ENCODE measurements at places on chromosomes 12 and 14.
A peak's percentile ranks its signal among the peaks of the same experiment; 100 is the strongest.

DNA sequence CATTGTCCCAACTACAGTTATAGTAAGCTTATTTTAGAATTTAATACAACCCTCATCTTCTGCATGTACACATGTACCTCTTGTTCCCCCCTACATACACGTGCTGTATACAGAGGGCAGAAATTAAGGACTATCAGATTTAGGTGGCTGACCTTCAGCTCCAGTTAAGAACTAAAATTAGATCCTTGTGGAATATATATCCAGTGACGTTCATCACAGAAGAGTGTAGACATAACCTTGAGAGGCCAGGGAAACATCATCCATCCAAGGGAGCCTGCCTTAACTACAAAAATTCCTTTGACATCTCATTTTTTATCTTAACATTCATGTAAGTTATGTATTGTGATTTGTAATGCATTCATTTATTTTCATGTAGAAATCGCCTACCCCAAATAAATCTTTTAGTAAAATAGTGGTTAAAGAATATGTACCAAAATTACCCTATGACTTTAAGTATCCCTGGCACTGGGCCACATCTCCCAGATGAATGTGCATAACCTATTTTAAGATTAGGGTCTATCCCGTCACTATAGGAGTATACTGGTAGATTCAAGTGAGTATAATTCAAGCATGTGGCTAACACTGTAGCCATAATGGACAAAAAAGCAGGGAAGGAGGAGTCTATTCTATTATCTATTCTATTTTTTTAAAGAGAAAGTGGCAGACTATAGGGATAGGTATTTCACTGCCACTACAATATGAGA lies 27.5 kb downstream of the RIC8B start:
- DNase-seq = no peak

- peak; percentile 39 for DNase-seq
These were observed 589.0 kb downstream of the C12orf50 start for GRCh38 chr12:87439990-87440827.

- no peak for DNase-seq
These were observed 24.3 kb downstream of the GEMIN2 start for GRCh38 chr14:39138440-39138839.

DNA sequence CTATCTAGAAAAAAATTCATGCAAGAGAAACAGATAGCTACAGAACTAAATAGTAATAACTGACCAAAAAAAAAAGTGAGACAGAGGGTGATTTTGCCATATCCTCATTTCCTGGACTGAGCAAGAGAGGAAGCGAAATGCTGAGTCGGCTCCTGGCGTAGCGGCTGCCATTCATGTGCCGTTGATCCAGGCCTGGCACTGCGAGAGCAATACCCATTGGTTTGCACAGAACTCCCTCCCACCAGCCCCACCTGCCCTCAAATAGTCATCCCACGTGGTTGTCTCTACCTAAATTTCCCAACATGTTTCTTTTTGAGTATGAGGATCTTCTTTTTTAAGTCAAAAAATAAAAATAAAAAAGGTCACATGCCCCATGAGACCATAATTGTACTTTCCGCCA lies 9.4 kb upstream of the WNT5B start:
- peak; percentile 51 for DNase-seq

- DNase-seq = no peak
These were observed 724 bp downstream of the BLOC1S1 start for GRCh38 chr12:55716582-55716957.

DNA sequence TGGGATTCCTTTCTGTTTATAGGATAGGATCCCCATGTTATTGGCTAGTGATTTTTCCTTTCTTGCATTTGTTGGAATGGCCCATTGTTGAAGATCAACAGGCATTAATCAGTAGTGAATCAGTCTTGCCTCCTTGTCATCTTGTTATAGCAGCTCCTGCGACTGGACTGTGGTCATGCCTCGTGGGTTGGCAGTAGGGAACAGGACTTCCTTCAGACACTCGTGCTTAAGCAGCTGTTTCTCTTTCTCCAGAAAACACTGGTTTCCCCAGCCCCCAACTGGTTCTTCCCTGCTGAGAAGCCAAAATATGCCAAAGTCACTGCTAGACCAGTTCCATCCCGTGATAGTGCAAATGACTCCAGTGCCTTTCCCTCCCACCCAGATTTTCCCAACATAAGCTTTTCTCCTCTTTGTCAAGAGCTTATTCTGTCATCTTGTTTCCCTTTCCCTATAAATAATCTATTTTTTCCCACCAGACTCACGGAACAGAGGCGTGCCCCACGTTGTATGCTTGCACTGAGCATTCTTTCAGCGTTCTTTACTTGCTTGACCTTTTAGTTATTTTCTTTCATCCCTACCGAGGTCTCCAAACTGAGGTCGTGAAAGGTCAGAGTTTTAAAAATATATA lies 83.5 kb downstream of the SAMD4A start:
- peak; percentile 97 for DNase-seq

GRCh38 chr14:104688505-104689108 lies 811 bp upstream of the INF2 start:
- no peak for DNase-seq

- no peak for DNase-seq
These were observed 6.6 kb downstream of the CLEC1B start for GRCh38 chr12:9992296-9992695.

GRCh38 chr12:56541631-56542030 lies 20.0 kb downstream of the RBMS2 start:
- no peak for DNase-seq

- no peak for DNase-seq
These were observed 292.1 kb upstream of the CLEC14A start for GRCh38 chr14:38547961-38548490.

DNA sequence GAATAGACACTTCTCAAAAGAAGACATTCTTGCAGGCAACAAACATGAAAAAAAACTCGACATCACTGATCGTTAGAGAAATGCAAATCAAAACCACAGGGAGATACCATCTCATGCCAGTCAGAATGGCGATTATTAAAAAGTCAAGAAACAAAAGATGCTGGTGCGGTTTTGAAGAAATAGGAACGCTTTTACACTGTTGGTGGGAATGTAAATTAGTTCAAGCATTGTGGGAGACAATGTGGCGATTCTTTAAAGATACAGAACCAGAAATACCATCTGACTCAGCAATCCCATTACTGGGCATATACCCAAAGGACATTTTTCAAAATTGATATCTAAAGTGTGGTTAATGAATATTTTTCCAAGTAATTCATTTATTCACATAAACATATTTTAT lies 39.6 kb upstream of the LIN7A start:
- DNase-seq = no peak

DNA sequence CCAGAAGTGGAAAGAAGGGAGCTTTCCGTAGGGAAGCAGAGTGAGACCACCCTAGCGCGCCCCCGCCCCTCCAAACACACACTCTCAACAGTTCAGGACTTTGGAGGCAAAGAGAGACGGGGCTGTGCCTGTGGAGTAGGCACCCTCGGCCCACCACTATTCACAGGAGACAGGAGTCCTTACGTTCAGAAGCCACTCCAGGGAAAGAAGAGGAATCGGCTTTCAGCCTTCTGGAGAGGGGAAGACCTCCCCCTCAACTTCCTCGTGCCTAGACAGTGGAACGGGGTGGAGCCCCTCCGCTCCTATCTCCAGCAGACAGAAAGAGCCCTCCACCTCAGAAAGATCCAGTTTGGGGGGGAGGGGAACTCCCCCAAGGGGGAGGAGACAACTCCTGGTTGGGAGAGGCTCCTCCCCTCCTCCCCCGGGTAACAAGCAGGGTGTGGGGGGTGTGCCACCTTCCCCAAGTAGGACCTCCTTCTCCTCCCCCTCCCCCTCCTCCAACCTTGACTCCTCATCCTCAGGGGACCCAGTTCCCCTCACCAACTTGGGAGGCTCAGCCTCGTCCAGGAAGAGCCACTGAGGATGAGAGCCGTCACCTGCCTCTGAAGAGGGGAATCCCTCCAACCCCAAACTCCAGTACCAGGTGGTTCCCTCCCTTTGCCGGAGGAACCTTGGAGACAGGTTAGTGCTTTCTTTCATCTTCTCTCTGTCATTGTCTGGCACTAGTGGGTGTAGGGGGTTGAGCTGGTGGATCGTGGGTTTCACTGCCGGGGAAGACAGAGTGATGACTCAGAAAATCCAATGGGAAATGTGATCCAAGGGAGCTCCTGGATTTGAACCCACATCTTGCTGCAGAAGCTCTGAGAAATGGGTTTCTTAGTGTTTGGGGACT lies 883 bp downstream of the FOXJ2 start:
- no peak for DNase-seq

DNA sequence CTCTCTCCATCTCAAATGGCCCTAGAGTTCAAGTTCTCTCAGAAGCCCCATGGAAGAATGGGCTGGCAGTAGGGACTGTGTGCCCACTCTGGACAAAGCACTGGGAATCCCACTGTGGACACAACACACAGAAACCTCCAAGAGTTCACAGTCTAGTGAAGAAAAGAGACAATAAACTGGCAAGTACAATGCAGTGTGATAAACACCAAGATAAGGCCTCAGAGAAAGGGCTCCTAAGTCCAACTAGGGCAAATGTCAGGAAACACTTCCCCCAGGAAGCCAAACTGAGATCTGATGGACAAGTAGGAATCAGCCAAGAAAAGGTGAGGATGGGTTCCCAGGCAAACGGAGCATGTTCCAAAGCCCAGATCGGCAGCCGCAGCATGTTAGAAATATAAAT lies 5.4 kb downstream of the VSIG10 start:
- no peak for DNase-seq

- DNase-seq = no peak
These were observed 94.8 kb downstream of the SLC24A4 start for GRCh38 chr14:92417759-92418158.

Measured in kidney capillary endothelial cell (primary cell).